ENCODE measurements at places on chromosomes 11 and 22. TPM values are rescaled to one million over a fixed set of nuclear protein-coding genes. Genes with fewer than 3 reads are reported as not detected.

Gene HSPA8
- total RNA-seq, result 3,174 TPM

Gene OR8D1
- under 0.01 TPM for total RNA-seq

Gene PRR33
- not detected for total RNA-seq

Gene SLC22A9
- not detected for total RNA-seq

Gene OR8G5
- total RNA-seq, result not detected

Gene TSPAN32
- under 0.01 TPM for total RNA-seq

Gene GRAMD1B
- 5.5 TPM for total RNA-seq

Gene NDUFS3
- total RNA-seq, result 86.0 TPM

All from uterine smooth muscle cell (primary cell).